ENCODE measurements at places on chromosomes 1 and 21.

DNA sequence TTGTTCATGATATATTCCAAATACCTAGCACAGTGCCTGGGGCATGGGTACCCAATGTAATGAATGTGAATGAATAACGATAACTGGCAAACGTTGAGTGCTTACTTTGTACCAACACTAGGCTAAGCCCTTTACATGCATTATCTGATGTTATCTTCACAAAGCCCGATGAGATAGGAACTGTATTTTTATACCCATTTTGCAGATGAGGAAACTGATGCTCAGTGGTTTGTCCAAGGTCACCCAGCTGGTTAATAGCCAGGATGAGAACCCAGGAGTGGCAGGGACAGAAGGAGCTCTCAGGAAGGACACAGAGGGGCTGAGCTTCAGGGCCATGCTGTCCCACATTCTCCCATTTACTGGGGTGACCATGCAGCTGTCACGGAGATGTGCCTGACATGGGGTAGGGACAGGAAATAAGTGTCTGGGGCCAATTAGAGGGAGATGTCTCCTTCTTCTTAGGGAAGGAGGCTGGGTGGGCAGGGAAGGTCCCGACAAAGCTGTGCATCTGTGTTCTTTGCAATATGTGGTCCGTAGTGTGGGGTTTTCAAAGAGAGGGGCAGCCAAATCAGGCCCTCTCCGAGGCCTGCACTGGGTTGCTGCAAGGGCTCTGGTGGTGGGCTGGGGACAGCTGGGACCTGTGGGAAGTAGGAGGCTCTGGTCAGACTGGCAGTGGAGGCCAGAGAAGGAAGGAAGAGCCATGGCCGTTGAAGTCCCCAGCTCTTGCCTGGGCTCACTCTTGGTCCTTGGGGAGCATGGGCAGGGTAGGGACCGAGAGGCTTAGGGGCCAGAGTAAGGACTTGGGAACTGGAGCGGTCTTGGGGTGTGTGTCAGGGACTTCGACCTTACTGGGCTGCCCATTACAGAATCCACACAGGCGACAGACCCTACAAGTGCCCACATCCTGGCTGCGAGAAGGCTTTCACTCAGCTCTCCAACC is 26.6 kb downstream of the A3GALT2 start:
- DNase-seq = no peak

DNA sequence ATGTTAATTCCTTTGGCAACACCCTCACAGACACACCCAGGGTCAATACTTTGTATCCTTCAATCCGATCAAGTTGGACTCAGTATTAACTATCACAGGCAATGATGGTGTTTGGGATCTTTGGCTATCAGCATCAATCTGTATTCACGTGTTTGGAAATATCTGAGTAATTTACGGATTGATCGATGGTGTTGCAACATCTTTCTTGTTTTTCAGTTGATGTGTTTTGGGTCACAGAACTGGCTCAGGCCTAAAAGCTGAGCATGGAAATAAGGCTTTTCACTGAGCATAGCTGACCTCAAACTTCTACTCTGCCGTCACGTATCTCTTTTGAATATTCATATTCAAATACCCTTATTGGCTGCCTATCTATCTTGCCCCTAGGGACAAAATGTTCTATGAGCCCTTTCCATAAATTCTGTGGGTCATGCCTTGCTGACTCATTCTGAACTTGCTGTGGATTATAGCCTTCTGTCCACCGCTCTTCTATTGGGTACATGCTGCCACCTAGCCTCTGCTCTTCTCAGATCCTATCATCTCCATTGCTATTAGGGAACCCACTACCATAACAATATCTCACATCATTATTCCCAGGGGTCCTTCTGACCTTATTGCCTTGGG is 156.0 kb downstream of the PDE4B start:
- DNase-seq = no peak

DNA sequence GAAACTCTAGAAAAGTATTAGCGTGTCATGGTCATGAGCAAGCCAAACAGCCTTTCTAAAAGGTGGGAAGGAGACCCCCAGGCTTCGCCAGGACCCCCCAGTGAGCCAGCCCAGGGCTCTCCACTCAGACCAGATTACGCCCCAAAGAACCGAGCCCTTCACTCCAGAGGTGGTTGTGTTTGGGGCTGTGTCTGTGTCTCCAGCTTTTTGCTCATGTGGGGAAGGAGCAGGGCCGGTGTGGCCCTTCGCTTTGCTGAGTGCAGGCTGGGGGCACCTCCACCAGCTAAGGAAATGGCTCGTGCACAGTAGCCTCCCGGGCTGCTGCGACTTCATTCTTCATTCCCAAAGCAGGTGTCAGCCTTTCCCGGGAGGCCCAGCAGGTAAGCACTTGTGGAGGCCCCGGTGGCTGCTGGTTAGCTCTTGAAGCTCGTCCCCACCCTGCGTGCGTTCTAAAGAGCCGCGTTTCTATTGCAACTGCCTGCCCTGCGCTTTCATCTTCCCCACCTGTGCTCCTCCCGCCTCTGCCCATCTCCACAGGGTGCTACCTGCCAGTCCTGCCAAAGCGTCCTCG is 531 bp downstream of the TSPEAR start:
- DNase-seq = no peak

DNA sequence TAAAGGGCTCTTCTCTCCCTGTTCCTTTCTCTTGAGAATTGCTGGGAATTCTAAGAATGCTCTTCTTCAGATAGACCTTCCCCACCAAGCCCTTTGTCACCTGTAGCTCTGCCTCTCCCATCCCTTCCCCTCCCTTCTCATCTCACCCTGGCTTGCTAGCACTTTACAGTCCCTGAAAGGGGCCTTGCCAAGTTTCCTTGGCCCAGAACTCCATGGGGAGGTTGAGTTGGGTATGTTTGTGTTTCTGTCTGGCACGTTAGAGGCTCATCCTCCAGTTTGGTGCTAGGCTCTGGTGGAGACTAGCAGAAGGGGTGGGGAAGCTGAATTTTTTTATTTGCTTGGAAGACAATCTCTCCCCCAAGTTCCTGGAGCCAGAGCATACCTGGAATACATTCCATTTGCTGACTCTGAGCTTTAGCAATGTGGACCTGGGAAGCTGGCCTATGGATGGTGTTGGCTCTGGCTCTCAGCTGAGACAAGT is 4.9 kb downstream of the CGN start:
- DNase-seq = no peak

GRCh38 chr1:103058391-103058790 is 49.9 kb downstream of the COL11A1 start:
- DNase-seq = no peak

GRCh38 chr1:213953806-213954205 is 34.0 kb upstream of the PROX1 start:
- DNase-seq = no peak

DNA sequence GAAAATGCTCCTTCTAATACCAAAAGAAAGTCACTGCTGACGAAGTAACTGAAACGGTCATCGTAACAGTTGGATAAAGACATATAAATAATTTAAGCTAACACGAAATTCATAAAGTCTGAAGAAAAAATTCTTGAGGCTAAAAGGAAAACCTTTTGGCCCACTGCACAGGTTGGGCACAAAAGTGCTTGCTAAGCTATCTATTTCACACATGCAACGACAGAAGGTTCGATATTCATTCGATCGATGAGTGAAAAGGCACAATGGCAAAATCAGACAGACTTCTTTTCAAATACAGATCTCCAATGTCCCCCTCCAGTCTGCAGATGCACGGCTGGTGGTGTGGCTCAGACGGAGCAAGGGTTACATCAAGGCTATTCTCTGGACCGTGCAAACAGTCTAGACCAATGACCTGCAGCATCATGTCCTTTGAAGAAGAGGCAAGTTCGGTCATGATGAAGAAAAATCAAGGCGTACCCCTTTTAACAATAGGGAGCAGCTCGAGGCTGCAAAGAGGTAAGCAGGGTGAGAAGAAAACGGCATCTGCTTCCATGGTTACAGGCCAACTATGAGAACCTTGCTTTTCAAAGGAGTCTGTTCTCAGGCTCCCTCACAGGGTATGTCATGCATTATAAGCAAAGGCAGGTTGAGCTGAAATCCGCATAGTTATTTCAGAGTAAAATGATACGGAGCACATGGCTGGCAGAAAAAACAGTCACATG is 579.6 kb downstream of the USP25 start:
- DNase-seq = peak; percentile 57

- DNase-seq = no peak
Observed at GRCh38 chr1:19310720-19311502, 1.0 kb downstream of the AKR7A2 start.

GRCh38 chr1:109623601-109624161 is 4.0 kb downstream of the AMPD2 start:
- no peak for DNase-seq

- DNase-seq = no peak
Observed at GRCh38 chr1:222299524-222299923, 248.4 kb downstream of the HHIPL2 start.

- no peak for DNase-seq
Observed at GRCh38 chr1:24855474-24855873, 74.6 kb downstream of the RUNX3 start.

DNA sequence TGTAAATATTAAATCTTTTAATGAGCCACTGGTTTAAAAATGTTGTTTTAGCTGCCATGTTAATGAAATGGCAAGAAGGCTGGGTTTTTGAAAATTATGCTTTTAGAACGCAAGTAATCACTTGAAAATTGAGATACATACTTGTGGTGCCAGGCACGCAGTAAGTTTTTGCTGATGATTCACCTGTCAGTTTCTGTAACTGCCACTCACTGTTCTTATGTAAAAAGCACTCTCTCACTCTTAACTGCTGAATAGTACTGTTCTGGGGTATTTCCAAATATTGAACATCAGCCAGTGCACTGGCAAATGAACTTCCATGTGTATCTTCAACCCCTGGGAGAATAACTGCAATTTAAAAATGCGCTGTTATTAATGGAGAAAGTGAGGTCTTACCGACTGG is 17.9 kb downstream of the LGALS8 start:
- DNase-seq = no peak

GRCh38 chr1:4965346-4966075 is 311.1 kb downstream of the AJAP1 start:
- DNase-seq = no peak

DNA sequence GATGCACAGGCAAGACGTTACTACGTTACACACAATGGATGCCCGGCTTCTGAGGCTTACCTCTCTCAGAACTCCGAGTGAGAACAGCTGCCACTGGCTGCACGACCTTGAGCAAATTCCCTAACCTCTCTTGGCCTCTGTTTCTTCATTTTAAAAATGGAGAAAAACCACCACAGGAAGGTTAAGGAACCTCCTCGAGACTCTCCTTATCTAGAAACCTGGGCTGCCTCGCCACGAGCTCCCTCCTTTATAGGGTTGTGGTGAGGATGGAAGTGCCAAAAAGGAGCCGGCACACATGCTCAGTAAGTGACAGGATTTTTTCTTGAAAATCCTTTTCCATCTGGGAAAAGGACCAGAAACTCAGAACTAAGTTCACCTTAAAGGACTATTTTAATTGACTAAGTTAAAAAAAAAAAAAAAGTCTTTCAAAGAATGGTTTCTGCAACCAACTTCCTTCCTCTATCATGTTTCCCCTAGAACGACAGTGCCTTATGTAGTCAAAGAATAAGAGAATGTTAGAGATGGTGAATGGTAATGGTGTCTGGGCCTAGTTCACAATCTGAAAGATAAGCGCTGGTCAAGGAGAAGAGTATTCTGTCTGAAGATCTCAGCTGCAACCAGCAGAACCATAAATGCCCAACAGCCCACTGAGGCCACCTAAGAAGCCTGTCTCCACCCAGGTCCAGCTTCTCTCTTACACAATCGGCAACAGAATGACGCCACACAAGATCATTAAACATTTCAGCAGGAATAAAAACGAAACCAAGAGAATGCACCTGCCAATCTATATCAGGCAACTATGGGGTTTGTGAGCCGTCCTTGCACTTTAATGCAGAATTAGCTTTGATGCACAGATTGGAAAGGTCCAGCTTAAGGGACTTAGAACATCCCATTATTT is 64.9 kb downstream of the SLC45A1 start:
- no peak for DNase-seq

GRCh38 chr1:28526886-28527285 is 21.0 kb downstream of the RCC1 start:
- no peak for DNase-seq

DNA sequence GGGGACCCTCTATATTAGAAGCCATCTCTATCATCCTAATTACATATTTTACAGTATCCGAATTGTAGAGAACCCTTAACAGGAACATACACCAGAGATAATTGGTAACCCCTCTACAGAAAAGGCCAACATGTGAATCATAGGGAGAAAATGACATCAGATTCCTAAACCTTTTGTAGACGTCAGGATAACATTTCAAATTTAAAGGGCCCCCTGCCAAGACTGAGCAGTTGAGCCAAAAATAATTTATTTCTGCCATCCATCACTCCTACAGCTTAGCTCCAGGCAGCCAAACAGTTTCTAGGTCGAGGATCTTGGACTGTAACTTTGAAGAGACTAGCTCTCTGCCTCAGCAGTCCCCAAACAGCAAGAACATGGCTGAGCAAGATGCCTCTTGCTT is 21.2 kb downstream of the ZNF697 start:
- no peak for DNase-seq

- DNase-seq = peak; percentile 36
Observed at GRCh38 chr1:25520446-25521061, 22.9 kb upstream of the LDLRAP1 start.

- peak; percentile 82 for DNase-seq
Observed at GRCh38 chr1:150979092-150980056, 2.7 kb upstream of the ANXA9 start.

GRCh38 chr1:194358208-194358581 is 1171.8 kb upstream of the B3GALT2 start:
- DNase-seq = peak; percentile 16

DNA sequence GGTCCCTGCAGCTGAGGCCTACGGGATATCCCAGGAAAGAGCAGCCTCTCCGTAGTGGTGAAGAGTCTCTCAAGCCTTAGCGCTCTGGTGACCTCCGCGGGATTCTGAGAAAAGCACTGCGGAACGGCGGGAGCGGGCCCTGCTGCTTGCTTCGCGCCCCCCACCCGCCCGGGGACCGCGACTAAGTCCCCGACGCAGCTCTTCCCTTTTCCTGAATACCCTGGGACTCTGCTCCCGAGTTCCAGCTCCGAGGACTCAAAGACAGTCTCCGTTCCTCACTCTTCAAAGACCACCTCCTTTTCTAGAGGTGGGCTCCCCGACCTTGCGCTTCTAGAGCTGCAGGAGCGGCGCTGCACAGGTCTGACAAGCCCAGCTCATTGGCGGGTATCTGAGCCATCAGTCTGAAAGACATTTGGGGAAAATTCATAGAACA is 3.6 kb upstream of the PRRX1 start:
- no peak for DNase-seq

DNA sequence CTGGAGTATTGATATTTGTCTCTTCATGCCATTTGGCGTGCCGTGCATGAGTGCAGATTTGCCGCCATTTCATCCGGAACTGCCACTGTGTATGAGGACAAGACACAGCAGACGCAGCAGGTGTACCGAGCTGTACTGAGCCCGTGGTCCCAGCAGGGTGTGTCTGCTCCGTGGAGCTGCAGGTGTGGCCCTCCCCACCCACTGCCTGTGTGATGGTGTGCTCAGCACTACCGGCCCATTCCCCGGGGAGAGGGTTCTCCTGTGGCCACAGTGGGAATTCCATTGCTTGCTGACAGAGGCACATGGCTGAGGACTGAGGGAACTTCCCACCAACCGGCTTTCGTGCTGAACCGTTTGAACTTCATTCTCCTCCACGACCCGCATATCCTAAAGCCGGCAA is 34.3 kb upstream of the COL6A1 start:
- DNase-seq = no peak

Measured in NCI-H2227 treated with DMSO at 0.1 percent for 48 hours (cell line).